HFFc6 (cell line): ENCODE measurements at places on chromosomes 5 and 9. TPM values are rescaled to one million over a fixed set of nuclear protein-coding genes. Genes with fewer than 3 reads are reported as not detected.

NRARP gene
- 0.12 to 0.36 TPM (median 0.12 TPM) in 3 replicates for total RNA-seq

DPP7 gene
- total RNA-seq, result 52.4 to 93.6 TPM (median 85.0 TPM) in 3 replicates

MVB12B gene
- 5.2 to 6.7 TPM (median 5.2 TPM) in 3 replicates for total RNA-seq

CCL27 gene
- 0.54 TPM in 1 of 3 replicates, not detected in the others for total RNA-seq

TMC1 gene
- 0.68 to 1.4 TPM (median 1.1 TPM) in 3 replicates for total RNA-seq

TPPP gene
- 0.18 and 0.37 TPM in 2 replicates for total RNA-seq

CCNO gene
- total RNA-seq, result 0.14 to 0.15 TPM in 2 of 3 replicates, not detected in the other

GRCh38 chr5:122547219-122547618 lies 227.7 kb upstream of the SNX2 start:
- no peaks in the 10 kb centered on the region for H3K4me1 ChIP-seq
- H3K4me3 ChIP-seq, result no peak overlapping the region
- no peaks in the 10 kb centered on the region for H3K27me3 ChIP-seq
- H3K27ac ChIP-seq, result no peak overlapping the region
- no peak for DNase-seq

DNA sequence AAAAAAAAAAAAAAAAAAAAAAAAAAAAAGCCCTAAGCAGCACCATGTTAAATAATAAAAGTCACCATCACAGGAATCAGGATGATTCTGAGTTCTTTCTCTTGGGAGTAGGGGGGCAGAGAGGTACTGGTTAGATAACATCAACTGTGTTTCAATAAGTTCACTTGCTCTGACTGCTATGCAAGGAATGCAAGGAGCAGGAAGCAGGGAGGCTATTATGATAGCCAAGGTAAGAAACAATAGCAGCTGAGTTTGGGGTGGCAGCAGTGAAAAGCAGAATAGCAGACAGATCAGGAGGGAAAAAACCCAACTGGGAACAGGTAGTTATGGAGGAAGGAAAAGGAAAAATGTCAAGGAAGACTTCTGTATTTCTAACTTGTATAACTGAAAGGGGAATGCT lies 8.2 kb downstream of the CEP120 start:
- H3K27me3 ChIP-seq, result no peaks in the 10 kb centered on the region
- H3K36me3 ChIP-seq, result no peaks in the 10 kb centered on the region
- H3K27ac ChIP-seq, result no peak overlapping the region
- H3K4me1 ChIP-seq, result no peaks in the 10 kb centered on the region; the same call in 1 of the 2 replicates

GRCh38 chr5:58499231-58499630 lies 8.0 kb downstream of the GAPT start:
- peaks cover 9% of the 10 kb centered on the region for H3K27me3 ChIP-seq
- H3K27ac ChIP-seq, result no peak overlapping the region
- no peaks in the 10 kb centered on the region for H3K36me3 ChIP-seq

DNA sequence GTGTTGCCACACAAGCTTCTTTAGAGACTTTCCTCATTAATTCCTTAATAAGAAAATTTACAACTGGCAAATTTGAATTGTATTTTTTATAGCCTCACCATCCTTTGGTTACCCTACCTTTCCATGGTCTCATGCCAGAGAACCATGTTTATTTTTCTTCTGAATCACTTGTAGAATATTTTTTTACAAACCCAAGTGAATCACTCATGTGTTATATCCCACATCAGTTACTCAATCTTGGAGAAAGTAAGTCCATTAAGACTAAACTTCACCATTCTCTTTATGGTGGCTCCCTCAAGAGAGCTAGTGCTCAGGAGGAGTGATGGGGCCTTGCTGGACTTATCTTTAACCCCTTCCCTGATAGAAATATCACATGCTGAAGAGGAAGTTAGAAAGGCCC lies 128.9 kb downstream of the SUSD1 start:
- H3K27me3 ChIP-seq, result no peaks in the 10 kb centered on the region; the same call in 1 of the 2 replicates
- DNase-seq, result peak; percentile 66
- H3K4me1 ChIP-seq, result peaks cover 100% of the 10 kb centered on the region

GRCh38 chr5:23506329-23507236 lies 826 bp upstream of the PRDM9 start:
- no peak for DNase-seq
- H3K4me1 ChIP-seq, result no peaks in the 10 kb centered on the region
- peaks cover 4% of the 10 kb centered on the region for H3K27me3 ChIP-seq
- no peak overlapping the region for H3K27ac ChIP-seq

DNA sequence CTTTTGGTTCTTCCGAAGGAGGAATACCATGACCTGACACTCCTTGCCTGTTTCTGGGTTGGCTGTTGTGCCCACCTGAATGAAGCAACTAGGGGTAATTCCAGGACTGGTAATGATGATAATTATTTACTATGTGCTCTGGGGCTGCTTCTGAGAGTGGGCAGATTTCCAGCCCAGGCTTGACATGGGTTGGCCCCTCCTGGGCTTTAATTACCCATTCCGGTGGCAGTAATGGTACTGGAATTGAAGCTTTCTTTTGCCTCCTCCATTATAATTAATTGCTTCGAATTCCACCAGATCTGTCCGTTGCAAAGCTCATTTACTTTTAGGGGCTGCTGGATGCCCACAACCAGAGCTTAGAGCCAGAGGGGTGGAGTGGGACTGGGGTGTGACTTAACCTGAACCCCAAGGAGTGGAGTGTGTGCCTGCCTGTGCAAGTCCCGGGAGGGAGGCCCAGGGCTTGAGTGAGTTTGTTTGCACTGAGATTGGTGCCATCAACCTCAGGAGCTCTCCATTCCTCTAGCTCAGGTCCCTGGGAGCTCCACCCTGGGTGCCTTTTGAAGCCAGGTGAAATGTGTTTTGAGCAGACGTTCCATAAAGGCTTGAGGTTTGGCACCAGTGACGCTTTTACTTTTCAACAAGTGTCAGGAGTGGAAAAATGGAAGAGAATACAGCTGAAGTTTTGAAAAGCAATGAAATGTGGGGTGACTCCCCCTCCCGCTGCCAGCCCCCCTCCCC lies 214.6 kb downstream of the PDZD2 start:
- 0 out of 2 replicates have a peak, but pooled peaks cover 3% of the 10 kb centered on the region for H3K36me3 ChIP-seq
- H3K4me3 ChIP-seq, result peak overlapping the region; percentile 84
- DNase-seq, result no peak
- no peak overlapping the region for H3K27ac ChIP-seq

- DNase-seq, result no peak
- no peak overlapping the region for H3K4me3 ChIP-seq
Observed at GRCh38 chr9:131469951-131470350, 32.8 kb upstream of the POMT1 start.

DNA sequence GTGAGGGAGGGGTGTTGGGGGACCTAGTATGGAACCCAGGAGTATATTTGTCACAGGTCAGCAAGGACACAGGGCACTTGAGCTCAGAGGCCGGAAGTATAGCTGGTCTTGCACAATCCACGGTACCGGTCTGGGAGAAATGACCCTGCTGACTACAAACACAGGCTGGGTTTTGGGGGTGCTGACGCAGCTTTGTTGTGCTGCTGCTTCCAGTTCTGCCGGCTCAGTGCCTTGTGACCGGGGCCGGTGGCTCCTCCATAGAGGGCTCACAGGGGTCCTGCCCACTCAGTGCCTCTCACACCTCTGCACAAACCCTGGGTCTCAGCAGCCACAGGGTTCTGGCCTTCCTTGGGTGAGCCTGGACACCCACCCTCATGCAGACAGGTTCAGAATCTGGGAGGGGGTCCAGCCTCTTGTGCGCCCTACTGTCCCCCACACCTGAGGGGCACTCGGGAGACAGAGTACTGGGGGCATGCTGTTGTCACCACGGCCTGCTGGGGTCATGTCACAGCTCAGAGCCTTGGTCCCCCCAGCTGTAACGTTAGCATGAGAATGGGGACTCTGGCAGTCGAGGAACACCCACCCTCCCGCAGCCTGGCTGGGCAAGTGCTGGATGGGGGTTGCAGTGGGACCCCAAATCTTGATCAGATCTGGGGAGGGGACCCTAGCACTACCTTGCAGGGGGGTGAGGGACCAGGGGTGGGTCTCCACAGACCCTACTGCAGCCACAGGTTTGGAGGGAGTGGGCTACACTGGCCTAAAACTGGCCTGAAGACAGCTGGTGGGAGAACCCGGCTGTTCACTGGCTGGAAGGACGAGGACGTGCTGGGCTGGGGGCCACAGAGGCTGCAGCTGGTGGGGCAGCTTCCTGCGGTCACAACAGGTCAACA lies 17.7 kb downstream of the NINJ1 start:
- no peaks in the 10 kb centered on the region; the same call in 1 of the 2 replicates for H3K27me3 ChIP-seq
- H3K4me3 ChIP-seq, result no peak overlapping the region
- H3K27ac ChIP-seq, result peak overlapping the region; percentile 72
- peaks cover 14% of the 10 kb centered on the region for H3K4me1 ChIP-seq
- no peaks in the 10 kb centered on the region for H3K36me3 ChIP-seq

GRCh38 chr5:139663207-139664085 lies 15.3 kb downstream of the CXXC5 start:
- H3K27me3 ChIP-seq, result no peaks in the 10 kb centered on the region
- H3K4me1 ChIP-seq, result peaks cover 61% of the 10 kb centered on the region
- no peaks in the 10 kb centered on the region for H3K36me3 ChIP-seq

- peaks cover 38% of the 10 kb centered on the region for H3K36me3 ChIP-seq
- no peak for DNase-seq
- H3K27ac ChIP-seq, result no peak overlapping the region
- H3K4me3 ChIP-seq, result no peak overlapping the region
Observed at GRCh38 chr5:66180282-66181155, 36.4 kb downstream of the SREK1 start.

- peak overlapping the region; percentile 99 for H3K27ac ChIP-seq
- peaks cover 88% of the 10 kb centered on the region for H3K36me3 ChIP-seq
- no peak overlapping the region for H3K4me3 ChIP-seq
- H3K4me1 ChIP-seq, result peaks cover 100% of the 10 kb centered on the region
Observed at GRCh38 chr5:151670083-151670686, 16.5 kb downstream of the SPARC start.

GRCh38 chr5:134794082-134794481 lies 35.5 kb downstream of the DDX46 start:
- no peak overlapping the region for H3K4me3 ChIP-seq
- H3K36me3 ChIP-seq, result peaks cover 62% of the 10 kb centered on the region
- no peak overlapping the region for H3K27ac ChIP-seq
- H3K4me1 ChIP-seq, result peaks cover 10% of the 10 kb centered on the region

GRCh38 chr9:87195306-87195705 lies 248.0 kb upstream of the GAS1 start:
- H3K4me1 ChIP-seq, result peaks cover 75% of the 10 kb centered on the region
- peak overlapping the region; percentile 68 for H3K4me3 ChIP-seq
- H3K27me3 ChIP-seq, result no peaks in the 10 kb centered on the region
- H3K27ac ChIP-seq, result peak overlapping the region; percentile 93

GRCh38 chr9:85402551-85402950 lies 339.2 kb downstream of the AGTPBP1 start:
- H3K36me3 ChIP-seq, result peaks cover 4% of the 10 kb centered on the region; the same call in 1 of the 2 replicates
- no peak for DNase-seq
- H3K27ac ChIP-seq, result no peak overlapping the region

GRCh38 chr5:109546461-109546860 lies 136.7 kb upstream of the PJA2 start:
- no peaks in the 10 kb centered on the region for H3K4me1 ChIP-seq
- peaks cover 3% of the 10 kb centered on the region; the same call in 1 of the 2 replicates for H3K36me3 ChIP-seq
- no peak for DNase-seq
- H3K27me3 ChIP-seq, result no peaks in the 10 kb centered on the region; the same call in 1 of the 2 replicates
- no peak overlapping the region for H3K27ac ChIP-seq

GRCh38 chr5:123559434-123559775 lies 47.4 kb downstream of the CSNK1G3 start:
- H3K27me3 ChIP-seq, result no peaks in the 10 kb centered on the region
- H3K4me3 ChIP-seq, result no peak overlapping the region
- H3K36me3 ChIP-seq, result peaks cover 11% of the 10 kb centered on the region; the same call in 1 of the 2 replicates
- H3K27ac ChIP-seq, result no peak overlapping the region
- no peak for DNase-seq

DNA sequence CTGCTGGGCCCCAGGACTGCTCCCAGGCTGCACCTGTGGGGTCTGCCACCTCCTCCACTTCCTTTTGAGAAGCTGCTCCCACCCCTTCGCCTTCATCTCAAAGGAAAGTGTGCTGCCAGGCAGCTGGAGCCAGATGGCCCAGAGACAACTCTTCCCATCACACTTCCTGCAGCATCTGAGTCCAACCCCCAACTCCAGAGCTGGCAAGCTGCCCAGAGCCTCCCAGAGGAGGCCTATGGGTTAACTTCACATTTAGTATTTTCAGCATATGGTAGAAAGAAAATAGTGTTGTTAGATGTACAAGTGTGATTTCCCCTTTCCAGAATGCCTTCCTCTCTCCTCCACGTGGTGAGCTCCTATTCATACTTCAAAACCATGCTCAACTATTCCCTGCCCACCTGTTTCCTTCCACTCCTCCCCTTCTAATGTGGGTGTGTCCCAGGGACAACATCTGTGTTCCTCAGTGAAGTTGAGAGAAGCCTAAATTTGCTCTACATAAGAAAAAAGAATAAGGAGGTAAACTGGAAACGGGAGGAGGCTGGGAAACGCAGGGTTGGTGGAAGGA lies 38.6 kb upstream of the KCNMB1 start:
- no peak for DNase-seq
- H3K4me3 ChIP-seq, result no peak overlapping the region
- H3K36me3 ChIP-seq, result no peaks in the 10 kb centered on the region
- peaks cover 17% of the 10 kb centered on the region; the same call in 1 of the 2 replicates for H3K27me3 ChIP-seq
